ENCODE measurements at places on chromosomes 7 and 10. TPM values are rescaled to one million over a fixed set of nuclear protein-coding genes. Genes with fewer than 3 reads are reported as not detected.

Gene PRLHR
- not detected for total RNA-seq

Gene CROT
- 6.5 TPM for total RNA-seq

Gene COL28A1
- 0.97 TPM for total RNA-seq

Gene MEOX2
- total RNA-seq, result not detected

Gene ZDHHC6
- total RNA-seq, result 29.9 TPM

Gene HNRNPF
- 342 TPM for total RNA-seq

Gene UBE2D1
- 15.2 TPM for total RNA-seq

Gene KCNH2
- total RNA-seq, result 3.3 TPM

Gene ZNF722
- total RNA-seq, result not detected

Gene ENKUR
- total RNA-seq, result 0.17 TPM

Gene SLC26A5
- not detected for total RNA-seq

Gene HOXA3
- 5.6 TPM for total RNA-seq

Gene ZNF804B
- total RNA-seq, result not detected

Gene CCDC172
- not detected for total RNA-seq

Gene SLC18A2
- 0.02 TPM for total RNA-seq

Gene VPS37D
- total RNA-seq, result 4.8 TPM

Gene ACSM6
- not detected for total RNA-seq

Gene SFTPA1
- not detected for total RNA-seq

Gene LIPF
- total RNA-seq, result not detected

Gene HOXA4
- 2.3 TPM for total RNA-seq

Gene LGI1
- total RNA-seq, result not detected

Gene PHKG1
- 0.48 TPM for total RNA-seq

Gene TRDMT1
- 3.8 TPM for total RNA-seq

Gene MRLN
- total RNA-seq, result not detected

Gene STEAP4
- total RNA-seq, result not detected

Gene HMX3
- total RNA-seq, result not detected

Gene CFAP58
- total RNA-seq, result 0.08 TPM

Gene KCP
- total RNA-seq, result 0.15 TPM

Gene ASZ1
- total RNA-seq, result not detected

Gene NACAD
- total RNA-seq, result 0.31 TPM

Gene FEZF1
- not detected for total RNA-seq

Gene GRM3
- not detected for total RNA-seq

Gene ZNF248
- 5.0 TPM for total RNA-seq

Gene SLC4A2
- 201 TPM for total RNA-seq

Gene FFAR4
- 0.08 TPM for total RNA-seq

Gene ZNF736
- total RNA-seq, result 0.07 TPM

Gene SYNPO2L
- total RNA-seq, result not detected

Gene BCL7B
- 59.8 TPM for total RNA-seq

Gene PTPRN2
- total RNA-seq, result 1.0 TPM

Gene TUBAL3
- 0.21 TPM for total RNA-seq

Gene SPDYE1
- total RNA-seq, result not detected

Gene CPXM2
- total RNA-seq, result not detected

Gene ADRA2A
- total RNA-seq, result 0.06 TPM

Gene CRHR2
- total RNA-seq, result 0.06 TPM

Gene TMEM184A
- total RNA-seq, result 7.7 TPM

Gene TUBB8
- 0.22 TPM for total RNA-seq

Gene GIMAP4
- total RNA-seq, result not detected

Gene ALOX5
- 0.29 TPM for total RNA-seq

Gene MSS51
- 0.48 TPM for total RNA-seq

Gene SEMA3A
- total RNA-seq, result 3.9 TPM

Gene ASAH2
- total RNA-seq, result 2.2 TPM

Gene AGAP9
- 9.7 TPM for total RNA-seq
